ENCODE measurements at places on chromosomes 13 and 19.

- DNase-seq, result no peak
Observed at GRCh38 chr19:30393729-30394480, 21.7 kb downstream of the ZNF536 start.

DNA sequence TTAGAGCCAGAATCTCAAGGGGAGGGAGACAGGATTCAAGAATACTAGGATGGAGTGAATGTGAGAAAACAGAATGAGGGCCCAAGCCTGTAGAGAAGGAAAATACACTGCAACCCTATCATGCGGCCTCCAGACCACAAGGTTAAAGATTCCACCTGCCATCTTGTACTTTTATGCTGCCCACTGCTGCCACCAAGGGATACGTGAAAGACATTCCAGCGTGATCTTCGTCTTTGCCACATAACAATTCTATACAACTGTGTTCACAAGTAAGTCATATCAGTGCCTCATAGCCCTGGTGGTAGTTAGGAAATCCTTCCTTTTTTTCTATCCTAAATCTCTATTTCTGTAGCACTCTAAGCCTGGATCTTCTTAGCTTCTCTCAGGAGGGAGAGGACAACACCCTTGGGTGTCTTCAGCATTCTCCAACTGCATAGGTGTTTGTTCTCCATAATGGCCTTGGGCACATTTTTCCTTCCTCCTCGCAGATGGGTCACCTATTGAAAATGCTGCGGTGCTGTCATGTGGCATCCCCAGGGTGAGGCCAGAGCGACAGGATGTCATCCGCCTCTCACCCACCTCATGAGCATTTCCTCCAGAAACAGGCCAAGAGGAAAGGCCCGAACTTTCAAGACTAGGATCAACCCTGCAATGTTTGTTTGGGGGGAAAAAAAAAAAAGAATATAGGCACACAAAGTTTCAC is 13.6 kb downstream of the TPT1 start:
- no peak for DNase-seq

DNA sequence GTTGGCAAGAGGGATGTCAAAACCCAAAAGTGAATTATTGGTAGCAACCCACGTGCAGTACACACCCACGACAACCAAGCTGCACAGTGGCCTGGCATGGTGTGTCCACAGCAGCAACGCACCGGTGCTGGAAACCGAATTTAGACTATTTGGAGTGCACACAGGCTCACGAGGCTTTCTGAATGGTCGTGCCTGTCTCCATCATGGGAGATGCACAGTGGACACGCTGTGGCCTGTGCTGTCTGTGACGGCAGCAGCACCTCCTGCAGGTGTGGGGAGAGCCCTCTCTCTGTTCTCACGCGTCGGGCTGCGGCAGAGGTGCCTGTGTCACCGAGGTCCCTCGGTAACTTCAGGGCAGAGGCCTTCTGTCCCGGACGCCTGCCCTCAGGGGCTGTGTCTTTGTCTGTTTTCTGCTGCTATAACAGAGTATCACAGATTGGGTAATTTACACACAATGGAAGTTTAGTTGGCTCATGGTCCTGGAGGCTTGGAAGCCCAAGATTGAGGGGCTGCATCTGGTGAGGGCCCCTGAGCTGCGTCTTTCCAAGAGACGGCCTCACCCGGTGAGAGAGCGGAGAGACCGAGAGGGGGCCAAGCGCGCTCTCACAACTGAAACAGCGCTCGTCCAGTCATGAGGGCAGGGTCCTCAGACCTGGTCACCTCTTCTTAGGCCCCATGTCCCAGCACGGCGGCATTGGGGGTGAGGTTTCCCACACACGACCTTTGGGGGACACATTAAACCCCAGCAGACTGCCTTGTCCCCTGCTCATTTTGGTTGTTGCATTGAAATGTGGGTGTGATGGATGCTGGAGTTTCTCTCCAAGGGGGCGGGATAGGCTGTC is 9.1 kb upstream of the MCF2L start:
- DNase-seq, result no peak

DNA sequence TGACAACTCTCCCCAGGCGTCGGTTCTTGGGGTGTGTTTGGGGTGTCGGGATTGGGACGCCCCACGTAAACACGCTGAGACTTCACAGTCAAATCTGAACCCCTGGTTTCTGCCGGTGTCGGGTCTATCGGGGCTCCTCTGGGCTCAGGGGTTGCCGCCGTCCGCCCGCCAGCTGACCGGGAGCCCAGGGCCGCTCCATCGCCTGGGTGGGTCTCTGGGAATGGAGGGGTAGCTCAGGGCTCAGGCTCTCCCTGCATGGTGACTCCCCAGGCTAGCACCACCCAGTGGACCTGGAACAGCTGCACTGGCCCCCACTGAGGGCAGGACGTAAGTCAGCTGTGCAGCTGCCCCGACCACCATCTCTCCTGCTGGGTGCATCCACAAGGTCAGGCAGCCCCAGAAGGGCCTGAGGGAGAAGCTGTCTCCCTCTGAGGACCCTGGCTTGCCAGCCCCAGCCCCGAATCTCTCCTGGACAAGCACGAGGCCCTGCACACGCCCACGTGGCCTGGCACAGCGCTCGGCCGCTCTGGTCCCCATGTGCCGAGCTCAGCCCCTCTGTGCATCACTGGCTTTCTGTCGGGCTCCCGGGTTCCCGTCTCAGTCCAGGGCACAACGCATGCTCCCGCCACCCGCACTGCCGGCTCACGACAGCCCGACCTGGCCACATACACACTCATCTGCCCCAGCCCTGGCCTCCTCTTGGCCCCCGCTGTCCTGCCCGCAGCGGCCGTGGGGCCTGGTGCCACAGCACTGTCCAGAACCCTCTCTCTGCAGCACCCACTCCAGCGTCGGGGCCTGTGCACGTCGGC is 6.1 kb downstream of the RNF126 start:
- no peak for DNase-seq

DNA sequence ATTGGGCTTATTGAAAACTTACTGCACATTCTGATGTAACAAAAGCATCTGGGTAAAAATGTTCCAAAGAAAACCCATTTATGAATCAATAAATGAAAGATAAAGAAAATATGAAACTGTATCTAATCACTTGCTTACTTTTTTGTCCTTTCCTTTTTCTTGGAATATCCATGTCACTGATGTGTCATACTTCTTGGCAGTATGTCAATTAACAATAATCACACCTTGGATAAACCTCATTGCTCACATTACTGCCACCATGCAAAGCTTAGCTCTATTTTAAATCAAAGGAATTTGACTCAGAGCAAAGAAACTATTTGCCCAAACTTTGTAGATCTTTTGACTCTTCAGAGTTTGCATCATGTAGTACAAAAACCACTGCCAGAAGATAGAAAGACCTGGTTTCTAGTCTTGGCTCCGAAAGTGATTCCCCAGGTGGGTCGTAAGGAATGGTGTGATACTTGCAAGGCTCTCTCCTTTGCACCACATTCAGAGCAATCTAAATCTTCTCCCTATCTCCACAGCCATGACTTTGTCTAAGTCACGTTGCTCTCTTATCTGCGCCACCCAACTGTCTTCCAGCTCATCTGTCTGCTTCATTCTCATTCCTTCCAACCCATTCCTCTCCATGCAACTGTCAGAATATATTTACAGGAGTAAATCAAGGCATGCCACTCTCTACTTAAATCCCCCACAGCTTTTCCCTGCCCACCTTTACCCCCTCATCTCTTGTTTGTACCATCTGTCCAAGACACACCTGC is 311.9 kb downstream of the COG6 start:
- no peak for DNase-seq

GRCh38 chr19:16876904-16877361 is 11.9 kb upstream of the F2RL3 start:
- no peak for DNase-seq

DNA sequence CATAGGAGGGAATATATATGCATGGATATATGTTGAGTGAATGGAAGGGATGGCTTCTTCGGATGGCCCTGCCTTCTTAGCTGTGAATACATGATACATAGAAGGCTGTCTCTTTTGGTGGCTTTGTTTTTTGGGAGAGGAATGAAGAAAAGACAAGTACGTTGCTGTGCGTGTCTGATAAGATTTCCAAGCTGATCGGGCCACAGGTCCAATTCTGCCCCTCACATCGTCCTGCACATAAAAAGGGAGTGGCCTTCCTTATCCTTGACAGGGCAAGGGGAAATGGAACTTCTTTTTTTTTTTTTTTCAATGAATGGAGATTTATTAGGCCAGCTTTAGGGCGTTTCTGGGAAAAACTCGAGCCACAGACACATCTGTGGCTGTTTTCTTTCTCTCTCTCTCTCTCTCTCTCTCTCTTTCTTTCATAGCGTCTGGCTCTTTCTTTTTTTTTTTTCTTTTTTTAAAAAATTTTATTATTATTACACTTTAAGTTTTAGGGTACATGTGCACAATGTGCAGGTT is 103.8 kb upstream of the SPATA13 start:
- DNase-seq, result no peak

DNA sequence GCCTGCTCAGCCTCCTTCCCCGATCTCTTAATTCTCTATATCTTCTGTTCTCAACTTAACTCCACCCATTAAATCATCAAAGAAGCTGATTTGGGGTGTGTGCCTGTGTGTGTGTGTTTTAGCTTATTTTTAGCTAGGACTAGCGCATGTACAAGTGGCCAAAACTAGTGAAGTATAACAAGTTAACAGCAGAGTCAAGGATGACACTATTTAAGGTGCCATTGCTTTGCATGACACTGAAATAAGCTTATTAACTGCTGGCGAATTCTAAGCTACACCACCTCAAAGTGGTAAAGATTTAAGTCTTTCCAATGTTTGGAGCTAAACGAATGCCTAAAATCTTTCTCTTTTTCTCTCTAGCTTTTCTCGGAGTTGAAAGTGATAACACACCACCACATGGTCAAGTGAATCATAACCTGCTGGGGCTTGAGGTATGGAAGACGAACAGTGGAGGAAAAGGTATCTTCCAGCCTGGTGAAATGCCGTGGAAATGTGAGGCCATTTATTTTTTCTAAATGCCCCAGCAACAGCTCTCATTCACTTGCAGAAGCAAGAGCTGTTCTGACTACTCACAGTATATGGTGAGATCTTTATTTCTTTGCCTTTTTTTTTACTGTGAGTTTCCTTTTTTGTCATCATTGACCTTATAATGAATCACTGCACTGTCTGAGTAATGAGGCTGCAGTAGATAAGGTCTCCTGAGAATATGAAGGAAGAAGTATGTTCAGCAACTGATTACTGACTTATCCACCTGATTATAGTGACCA is 570.3 kb downstream of the PCDH9 start:
- DNase-seq, result no peak

GRCh38 chr13:51283371-51283770 is 56.1 kb upstream of the SERPINE3 start:
- no peak for DNase-seq

DNA sequence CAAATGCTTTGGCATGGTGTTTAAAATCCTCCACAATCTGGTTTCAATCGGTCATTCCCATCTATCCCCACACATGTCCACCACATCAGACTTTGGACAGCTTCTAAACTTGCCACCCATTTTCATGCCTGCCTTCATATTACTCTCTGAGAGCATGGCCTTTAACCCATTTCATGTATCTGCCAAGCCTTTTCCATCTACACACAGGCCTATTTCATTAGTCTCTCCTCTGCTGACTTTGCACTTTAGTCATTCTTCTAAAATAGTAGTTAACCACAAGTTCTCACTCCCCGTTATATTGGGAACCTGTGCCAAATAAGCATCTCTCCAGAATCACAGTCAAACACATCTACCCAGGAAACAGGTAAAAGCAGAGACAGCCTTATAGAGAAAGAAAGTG is 142.2 kb downstream of the MZT1 start:
- DNase-seq, result no peak

- DNase-seq, result no peak
Observed at GRCh38 chr13:47005756-47006414, 109.0 kb upstream of the HTR2A start.

- no peak for DNase-seq
Observed at GRCh38 chr13:46475541-46475991, 77.4 kb upstream of the LRCH1 start.

DNA sequence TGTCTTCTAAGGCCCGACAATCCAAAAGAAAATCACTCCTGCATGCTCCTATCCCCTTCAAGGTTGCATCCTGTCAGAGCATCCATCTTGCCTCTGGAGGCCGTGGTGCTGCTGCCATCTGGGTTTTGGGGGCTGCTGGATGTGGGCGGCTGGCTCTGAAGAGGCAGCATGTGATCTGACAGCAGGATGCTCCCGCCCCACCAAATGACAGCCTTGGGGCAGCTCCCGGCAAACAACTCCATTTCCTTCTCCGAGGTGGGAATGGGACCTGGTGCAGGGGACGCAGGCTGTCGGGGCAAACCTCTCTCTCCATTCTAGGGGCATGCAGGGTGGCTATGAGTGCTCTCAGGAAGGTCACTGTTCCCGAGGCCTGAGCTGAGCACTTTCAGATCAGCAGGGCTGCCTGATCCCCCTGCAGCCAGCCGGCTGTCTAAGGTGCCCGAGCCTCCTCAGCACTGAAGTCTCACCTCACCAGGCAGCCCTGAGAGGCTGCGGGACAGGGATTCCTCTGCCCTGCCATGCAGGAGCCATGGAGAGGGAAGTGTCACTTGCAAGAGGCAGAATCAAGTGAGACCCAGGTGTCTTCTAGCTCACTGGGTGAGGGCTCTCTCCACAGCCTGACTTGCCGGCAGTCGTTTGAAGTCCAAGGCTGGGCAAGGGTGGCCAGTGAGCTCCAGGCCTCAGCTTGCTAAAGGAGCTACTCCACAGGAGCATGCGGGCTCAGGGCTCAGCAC is 28.8 kb downstream of the TSSK6 start:
- DNase-seq, result no peak

DNA sequence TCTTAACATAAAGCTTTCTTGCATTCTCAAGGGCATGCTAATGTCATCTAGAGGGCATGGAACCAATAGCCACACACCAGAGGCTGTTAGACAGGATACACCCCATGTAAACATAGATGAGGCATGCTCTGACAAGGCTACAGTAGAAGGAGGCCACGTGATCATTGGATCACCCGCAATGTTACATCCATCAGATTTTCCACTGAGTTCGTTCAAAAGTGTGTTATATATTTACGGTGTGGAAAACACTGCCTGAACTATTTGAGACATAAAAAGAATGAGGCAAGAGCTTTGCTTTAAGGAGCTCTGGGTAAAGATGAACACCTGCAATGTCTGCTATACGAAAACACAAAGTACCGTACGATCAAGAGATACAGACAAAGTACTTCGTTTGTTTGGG is 817.5 kb upstream of the SLC10A2 start:
- no peak for DNase-seq

- no peak for DNase-seq
Observed at GRCh38 chr19:8663920-8664670, 33.7 kb downstream of the NFILZ start.

DNA sequence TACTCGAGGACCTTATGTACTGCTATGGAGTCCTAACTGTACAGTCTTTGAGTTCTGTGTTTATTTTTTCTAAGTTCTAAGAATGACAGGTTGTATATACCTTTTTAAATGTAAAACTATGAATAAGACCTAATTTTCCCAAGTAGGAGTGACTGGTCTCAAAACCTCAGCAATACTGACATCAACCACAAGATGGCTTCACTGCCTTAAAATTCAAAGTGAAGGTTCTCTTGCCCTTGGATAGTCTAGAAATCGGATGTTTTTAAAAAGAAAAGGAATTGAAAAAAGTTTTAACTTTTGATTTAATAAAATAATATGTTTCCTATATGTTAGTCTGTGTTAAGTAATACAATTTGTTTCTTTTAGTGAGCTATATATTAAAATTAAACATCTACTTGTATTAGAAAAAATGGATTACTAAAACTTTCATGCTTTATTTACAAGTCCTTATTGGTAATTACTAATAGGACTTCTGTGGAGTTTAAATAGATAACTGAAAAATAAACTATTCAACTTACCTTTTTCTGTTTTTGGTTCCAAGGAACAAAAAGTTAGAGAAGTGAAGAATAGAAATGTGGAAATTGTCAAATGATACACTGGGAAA is 52.0 kb downstream of the TDRD3 start:
- DNase-seq, result no peak
